ENCODE measurements at places on chromosomes 12 and 14.

DNA sequence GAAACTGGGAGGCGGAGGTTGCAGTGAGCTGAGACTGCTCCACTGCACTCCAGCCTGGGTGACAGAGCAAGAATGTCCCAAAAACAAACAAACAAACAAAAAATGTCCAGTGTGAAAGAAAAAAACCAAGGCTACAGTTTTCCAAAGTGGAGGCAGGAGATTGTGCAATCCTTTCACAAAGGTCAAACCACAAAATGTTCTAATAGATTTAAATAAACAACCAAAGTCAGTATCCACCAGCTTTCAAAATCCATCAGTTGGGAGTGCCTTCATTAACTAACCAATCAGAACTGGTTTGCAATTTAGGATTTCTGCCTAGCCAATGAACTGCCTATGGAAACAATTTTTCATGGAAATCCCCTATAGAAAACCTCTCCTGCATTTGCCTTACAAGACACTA is 52.3 kb upstream of the TRIM9 start:
- no peak for DNase-seq

- no peak for DNase-seq
Observed at GRCh38 chr14:22122829-22123560, 449.4 kb upstream of the OR4E1 start.

GRCh38 chr12:123106640-123107359 is 44.1 kb downstream of the PITPNM2 start:
- DNase-seq, result no peak

GRCh38 chr14:55477680-55478079 is 37.3 kb upstream of the TBPL2 start:
- no peak for DNase-seq

GRCh38 chr12:94429633-94430032 is 30.0 kb downstream of the CEP83 start:
- no peak for DNase-seq

DNA sequence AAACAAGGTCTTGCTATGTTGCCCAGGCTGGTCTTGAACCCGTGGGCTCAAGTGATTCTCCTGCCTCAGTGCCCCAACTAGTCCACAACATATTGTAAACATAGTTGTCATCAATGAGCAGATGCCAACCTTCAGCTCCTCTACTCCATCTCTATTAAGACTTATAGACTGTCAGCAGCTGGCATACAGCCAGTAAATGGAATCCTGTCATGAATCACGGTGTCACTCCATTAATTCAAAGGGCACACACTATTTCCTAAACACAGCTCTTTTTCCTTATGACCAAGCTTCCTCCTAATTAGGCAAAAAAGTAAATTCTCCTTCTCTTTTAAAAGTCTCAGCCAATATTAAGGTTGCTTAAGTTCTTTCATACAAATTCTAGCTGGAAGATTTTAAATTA is 111.2 kb downstream of the ITPR2 start:
- no peak for DNase-seq

GRCh38 chr12:3421191-3421978 is 69.6 kb upstream of the PRMT8 start:
- DNase-seq, result no peak

DNA sequence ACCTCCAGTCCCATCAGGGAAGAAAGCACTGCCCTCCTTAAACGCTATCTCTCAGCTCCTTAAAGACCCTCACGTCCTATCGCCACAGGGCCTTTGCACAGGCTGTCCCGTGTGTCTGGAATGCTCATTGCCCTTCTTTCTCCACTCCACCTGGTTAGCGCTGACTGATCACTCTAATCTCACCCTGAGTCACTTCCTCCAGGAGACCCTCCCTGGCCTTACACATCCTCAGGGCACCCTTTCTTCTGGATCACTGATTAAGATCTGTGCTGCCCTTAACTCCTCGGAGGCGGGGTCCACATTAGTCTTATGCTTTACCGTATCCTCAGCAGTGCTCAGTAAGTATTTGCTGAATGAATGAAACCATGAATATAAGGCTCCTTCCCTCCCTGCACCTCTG is 94.7 kb downstream of the SYNE3 start:
- DNase-seq, result no peak

DNA sequence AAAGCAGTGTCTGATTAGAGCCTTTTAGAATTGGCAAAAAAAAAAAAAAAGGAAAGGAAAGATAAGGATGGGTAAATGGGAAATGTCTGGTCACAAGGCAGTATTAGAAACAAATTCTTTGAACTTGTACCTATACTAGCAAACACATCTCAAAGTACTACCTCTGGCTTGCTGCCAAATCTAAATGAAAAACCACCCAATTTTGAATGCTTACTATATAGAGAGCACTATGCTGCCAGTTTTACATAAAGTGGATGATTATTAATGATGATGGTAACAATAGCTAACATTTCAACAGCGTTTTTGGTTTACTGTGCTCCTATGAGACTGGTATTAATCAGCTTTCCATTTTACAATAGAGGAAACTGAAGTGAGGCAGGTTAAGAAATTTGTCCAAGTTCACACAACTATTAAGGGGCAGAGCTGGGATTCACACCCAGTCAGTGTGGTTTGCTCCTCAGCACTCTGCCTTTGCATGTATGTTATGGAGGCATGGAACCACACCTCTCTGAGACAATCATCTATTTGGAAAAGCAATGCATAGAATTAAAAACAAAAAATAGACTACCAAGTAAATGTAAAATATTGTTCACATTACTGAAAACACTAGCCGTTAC is 34.2 kb downstream of the ATP2B1 start:
- no peak for DNase-seq

- no peak for DNase-seq
Observed at GRCh38 chr12:85244561-85244960, 35.5 kb upstream of the ALX1 start.

DNA sequence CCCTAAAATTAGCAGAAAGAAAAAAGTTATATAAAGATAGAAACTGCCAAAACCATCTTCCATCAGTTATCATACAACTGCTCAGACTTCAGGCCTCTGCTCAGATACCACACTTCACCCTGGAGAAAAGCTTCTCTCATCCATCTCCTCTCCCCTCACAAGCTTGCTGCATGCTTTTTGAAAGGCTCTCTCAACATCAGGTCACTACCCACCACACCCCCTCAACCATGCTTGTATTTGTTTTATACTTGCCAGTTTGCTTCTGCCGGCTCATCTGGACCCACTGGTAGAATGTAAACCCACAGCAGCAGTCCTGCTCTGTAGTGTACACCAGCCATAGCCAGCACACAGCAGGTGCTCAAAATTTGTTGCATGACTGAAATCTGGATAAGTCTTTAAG is 8.8 kb downstream of the PPP1CC start:
- no peak for DNase-seq

DNA sequence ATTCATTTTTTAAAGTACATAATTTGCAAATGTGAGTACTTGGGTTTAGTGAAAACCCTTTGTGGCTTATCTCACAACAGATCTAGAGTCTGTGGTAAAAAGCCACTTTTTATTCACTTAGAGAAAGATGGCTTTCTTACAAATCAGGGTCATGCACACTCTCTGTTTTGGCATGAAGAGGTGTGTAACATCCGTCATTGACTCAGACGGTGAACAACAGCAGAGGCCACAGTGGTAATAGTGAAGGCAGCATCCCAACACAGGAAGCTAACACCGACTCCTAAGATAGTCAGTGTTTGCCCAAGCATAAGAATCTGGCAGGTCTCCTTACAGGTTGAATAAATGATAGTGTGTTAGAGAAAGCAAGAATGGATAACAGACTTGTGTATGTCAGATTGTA is 593.0 kb downstream of the SOX5 start:
- DNase-seq, result no peak

DNA sequence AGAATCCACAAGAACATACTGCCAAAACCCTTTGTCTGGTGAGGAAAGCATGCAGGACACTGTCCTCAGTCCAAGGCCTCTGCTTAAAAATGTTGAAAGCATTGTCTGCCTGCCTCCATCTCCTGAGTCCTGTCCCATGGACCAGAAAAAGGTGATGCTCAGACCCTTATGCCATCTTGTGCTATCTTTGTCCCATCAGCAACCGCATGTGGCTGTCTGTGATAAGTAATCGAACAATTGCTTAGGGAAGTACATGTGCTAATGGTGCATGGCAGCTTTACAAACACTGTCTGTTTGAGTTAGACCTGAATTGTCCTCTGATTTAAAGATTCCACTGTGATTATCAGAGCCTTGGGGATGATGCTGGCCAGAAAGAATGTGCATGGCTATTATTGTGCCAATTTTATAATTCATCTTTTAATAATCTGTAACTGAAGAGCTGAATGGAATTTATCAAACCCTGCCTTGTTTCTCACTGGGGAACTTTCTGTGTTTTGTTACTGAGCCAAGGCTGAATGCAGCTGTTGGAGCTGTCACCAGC is 177.5 kb downstream of the DACT1 start:
- DNase-seq, result no peak

DNA sequence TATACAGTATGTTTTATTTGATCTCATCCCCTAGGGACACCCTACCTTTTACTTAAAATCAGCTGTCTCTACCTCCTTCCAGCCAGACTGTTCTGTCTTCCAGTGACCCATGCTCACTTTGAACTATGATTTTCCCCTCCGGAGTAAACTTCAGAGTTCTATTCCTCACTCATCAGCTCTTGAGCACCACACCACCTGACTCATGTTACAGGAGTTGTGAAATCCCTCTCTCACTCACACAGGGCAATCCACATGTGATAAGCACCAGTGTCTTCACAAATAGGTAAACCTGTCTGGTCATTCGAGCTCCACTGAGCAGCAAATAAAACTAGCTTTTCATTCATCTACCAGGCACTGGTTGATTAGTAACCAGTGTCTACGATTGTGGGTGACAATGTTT is 177.3 kb upstream of the BMP4 start:
- DNase-seq, result no peak

- no peak for DNase-seq
Observed at GRCh38 chr14:100540141-100540925, 46.9 kb downstream of the BEGAIN start.

DNA sequence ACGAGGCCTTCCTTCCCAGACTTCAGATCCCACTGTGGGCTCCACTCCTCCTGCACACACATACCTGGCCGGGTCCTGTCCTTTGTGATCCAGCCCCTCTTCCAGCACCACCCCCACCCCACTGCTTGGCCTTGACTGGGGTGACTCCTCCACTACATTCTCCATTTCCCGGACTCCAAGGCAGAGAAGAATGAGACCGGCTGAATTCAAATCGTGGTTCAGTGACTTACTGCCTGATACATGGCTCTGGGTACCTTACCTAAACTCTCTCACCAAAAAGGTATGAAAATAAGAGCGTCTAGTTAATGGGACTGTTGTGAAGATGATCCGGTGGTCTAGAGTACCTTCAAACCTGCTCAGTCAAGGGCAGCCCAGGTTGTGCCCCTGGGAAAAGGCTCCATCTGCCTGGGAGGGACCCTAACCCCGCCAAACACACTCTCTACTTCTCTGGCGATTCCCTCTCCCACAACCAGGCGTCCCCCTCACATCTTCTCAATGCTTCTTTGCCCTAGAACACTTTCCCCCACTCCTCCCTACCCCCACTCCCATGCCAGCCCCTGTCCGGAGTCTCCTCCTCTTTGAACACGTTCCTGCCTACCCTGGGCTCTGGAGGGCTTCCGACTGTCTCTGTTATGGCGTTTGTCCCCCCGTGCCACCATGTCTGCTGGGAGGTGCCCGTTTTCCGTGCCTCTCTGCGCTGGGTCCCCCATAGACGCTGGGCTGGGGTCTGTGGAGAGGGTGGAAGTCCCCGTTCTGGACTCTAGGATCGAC is 1.5 kb upstream of the ZBTB42 start:
- DNase-seq, result no peak

- no peak for DNase-seq
Observed at GRCh38 chr12:57096099-57096572, 7.2 kb downstream of the NAB2 start.

Measured in stimulated activated CD4-positive, alpha-beta T cell treated with anti-CD3 and anti-CD28 coated beads, Interleukin-1b, Interleukin-23, amount 100 ng/mL, for 24 hours (primary cell).